Stimulated activated CD4-positive, alpha-beta T cell treated with anti-CD3 and anti-CD28 coated beads, Interleukin-4, amount 100 ng/mL, for 1 hour (primary cell): ENCODE measurements at places on chromosomes 6 and 20.

- DNase-seq = no peak
These were observed 106.7 kb upstream of the INSM1 start for GRCh38 chr20:20261159-20261558.

DNA sequence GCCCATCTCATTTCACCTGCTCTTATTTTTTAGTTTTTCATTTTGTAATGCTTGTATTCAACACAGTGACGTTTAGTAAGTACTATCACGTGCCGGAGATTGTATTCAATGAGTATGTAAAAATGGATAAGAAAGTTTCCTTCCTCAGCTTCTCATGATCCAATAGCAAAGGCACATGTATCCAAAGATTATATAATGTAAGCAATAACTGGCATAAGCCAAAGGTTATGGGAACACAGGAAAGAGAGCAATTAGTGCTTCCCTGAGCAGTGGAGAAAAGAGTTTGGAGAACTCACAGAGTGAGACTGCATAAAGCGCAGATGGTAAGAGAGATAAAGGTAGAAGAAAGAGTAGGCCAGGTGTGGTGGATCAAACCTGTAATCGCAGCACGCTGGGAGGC is 21.8 kb upstream of the LTV1 start:
- DNase-seq = no peak

GRCh38 chr20:34150306-34151000 is 38.4 kb upstream of the EIF2S2 start:
- no peak for DNase-seq

GRCh38 chr6:1146500-1146899 is 165.4 kb upstream of the FOXQ1 start:
- no peak for DNase-seq
